Activated CD4-positive, alpha-beta T cell treated with anti-CD3 and anti-CD28 coated beads for 48 hours (primary cell): ENCODE measurements at places on chromosomes 1 and 21.

DNA sequence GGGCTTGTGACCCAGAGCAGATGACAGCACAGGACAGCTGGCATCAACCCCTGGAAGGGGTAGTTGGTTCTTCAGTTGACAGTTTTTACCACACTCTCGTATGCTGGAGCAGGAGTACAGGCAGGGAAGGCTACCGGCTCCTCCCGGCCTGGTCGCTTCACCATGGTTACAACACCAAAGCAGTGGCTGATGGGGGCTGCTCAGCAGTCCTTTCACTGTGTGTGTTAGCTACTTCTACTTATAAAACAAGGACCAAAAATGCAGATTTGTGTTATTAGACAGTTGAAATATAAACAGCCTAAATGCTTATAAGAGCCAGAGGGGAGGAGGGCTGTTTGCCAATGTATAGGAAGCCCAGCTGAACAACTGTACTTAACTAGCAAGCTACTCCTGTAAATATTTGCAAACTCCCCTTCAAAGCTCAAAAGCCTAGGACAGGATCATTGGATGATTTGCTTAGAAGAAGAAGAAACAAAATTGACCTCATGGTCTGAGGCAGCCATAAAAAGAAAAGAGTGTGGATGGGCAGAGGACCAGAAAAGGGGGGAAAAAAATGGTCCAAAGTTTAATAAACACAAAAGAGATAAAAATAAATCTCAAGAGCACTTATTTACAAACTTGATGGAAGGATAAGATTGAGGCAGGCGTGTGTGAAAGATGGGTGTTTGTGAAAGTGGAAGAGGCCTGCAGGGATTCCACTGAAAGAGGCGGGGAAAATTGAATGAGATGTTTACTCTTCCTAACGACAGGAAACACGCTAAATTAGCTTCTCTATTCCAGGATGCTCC lies 57.1 kb downstream of the TGFB2 start:
- DNase-seq, result no peak

DNA sequence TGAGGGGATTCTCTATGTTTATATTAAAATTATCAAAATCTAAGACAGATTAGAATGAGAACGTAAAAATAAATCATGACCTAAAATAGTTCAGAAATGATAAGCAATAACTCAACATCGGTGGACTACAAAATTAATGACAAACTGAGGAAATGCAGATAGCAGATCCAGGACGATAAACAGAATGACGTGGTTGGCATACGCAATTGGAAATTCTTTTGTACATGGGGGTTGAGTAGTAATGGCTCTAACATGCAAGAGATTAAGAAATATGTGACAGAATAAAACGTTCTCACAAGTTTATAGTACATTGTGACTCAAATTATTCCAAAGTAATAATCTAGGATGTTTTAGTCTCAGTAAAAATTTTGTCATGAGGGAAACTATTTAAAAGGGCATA lies 575.2 kb upstream of the BRINP3 start:
- DNase-seq, result no peak

DNA sequence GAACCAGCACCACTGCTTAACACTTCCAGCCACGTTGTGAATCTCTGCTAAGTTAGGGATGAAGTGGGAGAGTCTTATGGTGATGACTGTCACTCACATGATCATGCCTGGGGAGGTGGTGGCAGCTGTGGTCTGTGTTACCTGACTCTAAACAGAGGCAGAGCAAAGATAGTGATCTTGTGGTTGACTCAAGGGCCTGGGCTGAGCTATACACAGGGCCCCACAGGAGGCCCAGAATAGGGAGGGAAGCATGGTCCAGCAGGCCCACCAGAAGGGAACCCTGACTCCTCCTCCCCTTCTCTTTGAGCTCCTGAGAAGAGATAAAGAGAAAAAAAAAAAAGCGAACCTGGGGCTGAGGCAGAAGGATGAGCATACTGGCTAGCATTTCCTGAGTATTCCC lies 55.0 kb downstream of the PLXNA2 start:
- DNase-seq, result no peak

DNA sequence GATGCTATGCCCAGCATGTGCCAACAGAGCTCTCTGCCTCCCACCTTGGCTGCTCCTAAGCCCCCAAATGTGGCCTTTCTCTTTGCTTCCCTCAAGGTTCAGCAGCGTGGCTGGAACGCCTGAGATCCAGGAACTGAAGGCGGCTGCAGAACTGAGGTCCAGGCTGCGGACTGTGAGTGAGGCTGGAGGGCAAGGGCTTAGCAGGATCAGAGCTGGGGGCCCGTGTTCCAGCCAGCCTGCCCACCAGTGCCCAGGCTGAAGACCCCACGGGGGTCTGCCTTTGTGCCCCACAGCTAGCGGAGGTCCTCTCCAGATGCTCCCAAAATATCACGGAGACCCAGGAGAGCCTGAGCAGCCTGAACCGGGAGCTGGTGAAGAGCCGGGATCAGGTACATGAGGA lies 14.6 kb downstream of the IKBKE start:
- DNase-seq, result no peak

GRCh38 chr1:67892476-67893125 lies 59.3 kb upstream of the GNG12 start:
- no peak for DNase-seq

DNA sequence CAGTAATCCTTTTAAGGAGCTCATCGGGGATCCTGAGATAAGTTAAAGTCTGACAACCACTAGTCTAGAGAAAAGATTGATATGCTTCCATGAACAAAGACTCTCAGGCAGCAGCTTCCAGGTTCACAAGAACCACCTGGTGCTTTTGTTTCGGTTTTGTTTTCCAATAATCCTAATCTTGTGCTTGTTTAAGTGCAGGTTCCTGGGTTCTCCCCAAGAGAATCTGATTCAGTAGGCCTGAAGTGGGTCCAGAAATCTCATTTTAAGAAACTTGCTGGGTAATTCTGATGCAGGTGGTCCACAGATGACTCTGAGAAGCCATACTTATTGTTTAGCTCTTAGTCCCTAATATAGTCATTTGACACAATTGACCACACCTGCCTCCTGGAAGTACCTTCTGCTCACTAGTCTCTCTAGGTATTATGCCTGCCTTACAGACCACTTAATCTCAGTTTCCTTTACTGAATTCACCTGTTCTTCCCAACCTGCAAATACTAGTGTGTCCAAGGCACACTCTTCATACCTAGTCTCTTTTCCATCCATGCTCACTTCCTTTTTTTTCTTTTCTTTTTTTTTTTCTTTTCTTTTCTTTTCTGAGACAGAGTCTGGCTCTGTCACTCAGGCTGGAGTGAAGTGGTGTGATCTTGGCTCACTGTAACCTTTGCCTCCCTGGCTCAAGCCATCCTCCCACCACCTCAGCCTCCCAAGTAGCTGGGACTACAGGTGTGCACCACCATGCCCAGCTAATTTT lies 20.5 kb upstream of the FRRS1 start:
- no peak for DNase-seq

- no peak for DNase-seq
Measured at GRCh38 chr1:11789126-11790067, 16.4 kb downstream of the MTHFR start.

- no peak for DNase-seq
Measured at GRCh38 chr1:238677567-238677966, 708.8 kb upstream of the CHRM3 start.

DNA sequence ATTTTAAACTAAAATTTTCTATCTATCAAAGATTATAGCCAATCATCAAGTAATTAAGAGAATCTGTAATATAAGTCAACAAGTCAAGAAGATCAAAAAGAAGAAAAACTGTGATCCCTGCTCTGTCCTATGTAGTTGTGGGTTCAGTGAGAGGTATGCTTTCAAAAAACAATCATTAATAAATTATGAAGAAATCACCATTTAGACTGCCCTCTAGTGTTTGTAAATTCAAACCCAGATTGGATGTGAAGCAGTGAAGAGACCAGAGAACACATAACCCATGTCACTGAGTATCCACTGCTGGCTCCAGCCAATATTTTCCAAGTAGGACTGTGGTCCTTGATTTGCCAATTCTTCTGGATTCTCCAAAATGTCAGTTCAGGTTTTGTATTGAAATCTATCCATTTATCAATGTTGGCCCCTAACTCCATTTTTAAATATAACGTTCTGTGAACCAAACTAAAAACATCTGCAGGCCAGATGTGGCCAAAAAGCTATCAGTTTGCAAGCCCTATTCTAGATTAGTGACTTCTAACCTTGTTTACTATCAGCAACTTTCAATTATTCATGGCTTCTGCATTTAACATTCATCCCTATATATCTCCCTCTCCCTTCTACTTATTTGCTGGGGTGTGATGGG lies 467.5 kb upstream of the CXADR start:
- no peak for DNase-seq

DNA sequence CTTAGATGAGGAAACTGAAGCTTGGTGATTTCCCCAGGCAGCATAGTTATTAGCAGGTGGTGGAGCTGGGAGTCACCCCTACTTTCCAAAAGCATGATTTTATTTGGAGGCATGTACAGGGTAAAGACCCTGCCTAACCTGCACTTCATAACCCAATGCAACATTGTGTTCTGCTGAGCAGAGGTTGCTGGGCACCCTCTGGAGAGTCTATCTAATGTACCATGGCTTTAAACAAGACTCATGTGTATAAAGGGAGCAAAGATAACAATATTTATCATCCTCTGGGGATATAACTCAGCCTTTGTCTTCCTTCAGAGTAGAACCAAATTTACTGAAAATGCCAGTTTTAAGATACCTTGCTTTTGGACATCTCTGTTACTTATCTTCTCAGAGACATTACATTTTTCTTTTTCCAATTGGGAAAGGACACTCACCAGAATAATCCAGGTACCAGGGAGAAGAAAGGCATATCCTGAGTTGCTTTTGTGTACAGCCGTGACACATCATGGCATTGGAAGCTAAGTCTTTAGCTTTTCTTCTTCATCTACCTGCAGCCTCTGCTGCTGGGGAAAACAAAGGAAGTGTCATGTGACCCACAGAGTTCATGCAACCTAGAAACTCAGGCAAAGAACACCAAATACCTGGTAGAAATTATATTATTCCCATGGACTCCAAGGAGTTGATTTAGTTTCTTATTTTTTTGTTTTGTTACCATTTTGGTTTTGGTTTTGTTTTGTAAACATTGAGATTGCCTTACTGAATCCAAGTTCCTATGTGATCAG lies 39.6 kb downstream of the ELAVL4 start:
- no peak for DNase-seq

DNA sequence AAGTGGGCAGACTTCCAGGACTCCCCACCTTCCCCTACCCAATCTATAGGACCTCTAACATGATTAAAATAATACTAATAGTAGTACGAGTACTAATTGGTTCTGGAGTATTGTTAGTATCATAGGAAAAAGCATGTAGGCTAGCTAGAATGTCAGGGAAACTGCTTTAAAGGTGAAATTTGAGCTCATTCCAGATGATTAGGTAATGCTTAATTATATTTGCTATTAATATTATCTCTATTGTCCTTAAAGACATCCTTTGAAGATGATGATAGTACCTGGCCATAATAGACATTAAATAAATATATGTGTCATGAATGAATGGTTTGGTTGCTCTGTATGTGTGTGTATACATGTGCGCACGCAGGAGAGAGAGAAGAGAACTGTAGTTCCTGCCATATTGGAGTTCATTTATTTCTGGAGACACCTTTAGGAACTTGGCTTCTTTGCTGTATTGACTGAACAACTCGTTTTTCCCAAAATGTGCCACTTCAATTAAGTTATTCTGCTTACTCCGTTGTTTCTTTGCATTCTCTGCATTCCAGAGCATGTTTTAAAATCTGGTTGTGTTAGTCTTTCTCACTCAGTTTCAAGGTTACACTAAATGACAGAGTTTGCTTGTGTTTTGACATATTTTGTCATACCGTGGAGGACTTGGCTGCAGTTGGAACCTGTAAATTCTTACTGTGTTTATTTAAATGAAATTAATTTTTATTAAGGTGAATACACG lies 117.1 kb downstream of the OSBPL9 start:
- no peak for DNase-seq

- no peak for DNase-seq
Measured at GRCh38 chr1:65985393-65986066, 192.8 kb downstream of the PDE4B start.

GRCh38 chr1:205842229-205842628 lies 7.7 kb downstream of the PM20D1 start:
- DNase-seq, result no peak

- no peak for DNase-seq
Measured at GRCh38 chr1:181669246-181669645, 185.9 kb downstream of the CACNA1E start.

DNA sequence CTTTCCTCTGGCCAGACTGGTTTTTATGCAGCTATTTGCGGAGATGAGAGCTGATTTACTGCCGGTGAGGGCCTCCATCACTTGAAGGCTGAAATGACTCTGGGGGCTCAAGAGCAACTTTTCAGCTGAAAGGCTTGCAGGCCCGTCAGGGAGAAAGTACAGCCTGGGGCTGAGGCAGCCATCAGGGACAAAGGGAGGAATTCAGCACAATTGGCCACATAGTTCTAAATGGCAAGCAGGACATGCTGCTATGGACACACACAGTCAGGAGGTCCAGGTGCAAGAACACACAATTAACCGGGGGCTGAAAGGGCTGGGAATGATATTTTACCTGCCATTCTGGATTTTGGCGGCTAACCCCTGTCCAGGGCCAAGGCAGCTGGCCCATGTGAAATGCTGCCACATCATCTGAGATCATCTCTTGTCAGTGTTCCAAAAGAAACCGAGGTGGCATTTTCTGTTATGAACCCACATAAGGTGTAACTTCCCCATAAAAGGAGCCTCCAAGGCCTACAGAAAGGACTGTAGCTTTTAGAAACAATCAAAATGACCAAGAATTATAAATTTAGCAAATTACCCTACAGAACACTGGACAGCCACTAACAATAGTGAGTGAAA lies 58.2 kb downstream of the LMX1A start:
- no peak for DNase-seq

DNA sequence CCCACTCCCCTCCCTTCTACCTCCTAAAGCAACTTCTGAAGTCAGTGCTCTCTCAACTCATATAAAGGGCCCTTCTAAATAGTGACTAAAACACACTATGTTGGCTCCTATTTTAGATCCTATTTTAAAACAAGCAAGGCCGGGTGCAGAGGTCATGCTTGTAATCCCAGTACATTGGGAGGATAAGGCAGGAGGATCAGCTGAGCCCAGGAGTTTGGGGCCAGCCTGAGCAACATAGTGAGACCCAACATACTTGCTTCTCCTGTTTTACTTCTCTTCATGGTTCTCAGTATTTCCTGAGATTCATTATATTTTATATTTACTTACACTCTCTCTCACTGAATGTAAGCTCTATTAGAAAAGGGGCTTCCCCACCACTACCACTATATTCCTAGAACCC lies 42.5 kb downstream of the LUZP1 start:
- DNase-seq, result no peak
